BJ (cell line): ENCODE measurements at places on chromosomes 5 and 9.

GRCh38 chr5:143605403-143606005 is 202.0 kb upstream of the NR3C1 start:
- DNase-seq: no peak

GRCh38 chr9:97658707-97659106 is 25.1 kb downstream of the NCBP1 start:
- no peak for DNase-seq

DNA sequence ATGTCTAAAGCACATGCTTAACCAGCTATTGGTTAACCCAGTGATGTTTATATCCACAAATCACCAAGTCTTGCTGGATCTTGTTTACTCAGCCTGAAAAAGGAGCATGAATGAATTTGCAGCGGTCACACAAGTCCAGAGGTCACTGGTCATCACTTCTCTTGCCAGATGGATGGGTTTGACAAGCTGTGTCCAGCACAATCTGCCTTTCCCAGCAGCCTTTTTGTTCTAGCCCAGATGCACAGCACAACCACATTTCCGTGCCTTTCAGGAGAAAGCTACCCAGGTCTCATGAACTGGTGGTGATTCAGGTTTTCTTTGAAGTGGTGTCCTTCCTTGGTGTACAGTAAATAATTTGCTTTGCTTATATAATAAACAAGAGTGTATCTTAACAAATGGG is 32.1 kb downstream of the TMEM252 start:
- DNase-seq: no peak

DNA sequence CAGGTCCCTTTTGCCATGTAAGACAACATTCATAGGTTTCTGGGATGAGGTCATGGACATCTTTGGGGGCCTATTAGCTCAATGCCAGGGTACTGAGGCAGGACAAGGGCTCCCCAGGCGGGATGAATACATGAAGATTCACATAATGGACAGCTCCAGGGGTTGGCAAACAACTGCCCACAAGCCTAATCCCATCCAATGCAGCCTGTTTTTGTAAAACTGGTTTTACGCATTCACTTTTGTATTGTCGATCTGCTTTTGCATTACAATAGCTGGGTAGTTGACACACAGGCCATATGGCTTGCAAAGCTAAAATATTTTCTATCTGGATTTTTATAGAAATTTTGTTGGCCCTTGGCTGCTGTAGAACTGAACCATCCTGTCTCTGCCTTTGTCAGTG is 248.5 kb upstream of the PANK3 start:
- no peak for DNase-seq

GRCh38 chr5:23235246-23235645 is 272.2 kb upstream of the PRDM9 start:
- no peak for DNase-seq

GRCh38 chr5:88825584-88826315 is 57.2 kb downstream of the MEF2C start:
- no peak for DNase-seq
